ENCODE measurements at places on chromosomes 2 and 18.

- no peak for DNase-seq
Observed at GRCh38 chr18:57447154-57447621, 12.0 kb downstream of the ONECUT2 start.

GRCh38 chr18:49933530-49934128 lies 120.3 kb upstream of the ACAA2 start:
- DNase-seq: no peak

GRCh38 chr18:56900195-56901094 lies 246.4 kb upstream of the BOD1L2 start:
- no peak for DNase-seq

- no peak for DNase-seq
Observed at GRCh38 chr2:79799729-79800128, 286.9 kb downstream of the CTNNA2 start.

DNA sequence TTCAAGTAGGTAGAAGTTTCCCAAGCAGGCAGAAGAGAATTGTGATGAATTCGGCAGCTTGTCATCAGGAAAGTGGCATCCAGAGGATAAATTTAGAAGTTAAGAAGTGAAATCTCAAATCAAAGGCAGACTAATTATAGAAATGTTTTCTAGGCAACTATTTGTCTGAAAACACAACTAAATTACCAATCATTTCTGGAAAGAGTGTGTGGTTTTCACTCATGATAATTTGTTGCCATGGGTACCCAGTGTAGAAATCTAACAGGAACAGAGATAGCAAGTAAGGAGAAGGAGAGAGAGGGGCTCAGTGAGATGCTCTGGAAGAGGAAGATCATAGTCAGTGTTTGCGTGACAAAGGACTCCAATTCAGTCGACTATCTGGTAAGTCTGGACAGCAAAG lies 208.1 kb downstream of the NCKAP5 start:
- DNase-seq: no peak

GRCh38 chr18:58638441-58638840 lies 9.6 kb upstream of the ALPK2 start:
- DNase-seq: no peak

DNA sequence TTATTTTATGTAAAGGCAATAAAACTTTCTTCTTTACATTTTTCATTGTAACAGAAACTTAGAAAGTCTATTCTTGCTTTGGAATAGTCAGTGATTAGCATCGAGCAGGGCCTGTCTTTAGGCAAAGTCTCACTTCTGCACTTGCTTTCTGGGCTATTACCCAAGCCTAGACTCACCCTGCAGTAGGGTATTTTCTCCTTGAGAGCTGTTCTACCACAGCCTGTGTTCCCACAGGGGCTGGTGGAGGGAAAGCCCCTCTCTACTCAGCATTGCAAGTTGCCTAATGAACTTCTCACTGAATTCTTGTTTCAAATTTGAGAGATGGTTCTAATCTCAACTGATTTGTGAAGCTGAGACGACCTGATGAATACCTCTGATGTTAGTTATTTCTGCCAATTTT lies 111.7 kb upstream of the KLHL14 start:
- DNase-seq: peak; percentile 7

- no peak for DNase-seq
Observed at GRCh38 chr2:142944264-142944663, 66.8 kb downstream of the KYNU start.

DNA sequence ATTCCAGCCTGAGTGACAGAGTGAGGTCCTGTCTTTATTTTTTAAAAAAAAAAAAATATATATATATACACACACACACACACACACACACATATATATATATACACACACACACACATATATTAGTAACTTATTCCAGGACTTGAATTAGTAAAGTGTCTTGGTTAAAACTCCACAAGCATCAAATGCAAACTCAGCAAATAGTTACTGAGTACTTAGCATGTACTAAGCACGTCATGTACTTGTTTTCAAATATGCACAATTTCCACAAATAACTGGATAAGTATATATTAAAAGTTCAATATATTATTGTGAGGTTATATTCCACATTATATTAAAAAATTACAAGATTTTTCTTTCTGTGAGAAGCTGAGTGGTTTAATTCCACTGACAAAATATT lies 304.7 kb downstream of the ZEB2 start:
- no peak for DNase-seq

DNA sequence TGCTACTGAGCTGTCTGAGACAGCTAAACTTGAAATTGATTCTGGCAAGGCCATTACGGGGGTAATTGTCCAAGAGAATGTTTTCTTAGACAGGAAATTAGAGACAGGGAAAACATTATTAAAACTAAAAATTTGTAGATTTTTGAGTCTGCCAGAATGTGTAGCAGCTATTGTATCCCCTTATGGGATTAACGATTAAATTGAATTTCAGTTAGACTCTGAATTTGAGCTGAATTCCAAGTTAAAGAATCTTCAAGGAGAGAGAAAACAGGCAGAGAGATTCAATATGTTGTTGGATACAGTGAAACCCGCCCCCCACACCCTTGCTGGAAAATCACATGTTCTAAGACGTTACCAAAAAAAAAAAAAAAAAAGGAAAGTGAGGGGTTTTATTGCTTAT lies 32.7 kb upstream of the CCDC68 start:
- no peak for DNase-seq

GRCh38 chr18:56639104-56639381 lies 651 bp upstream of the TXNL1 start:
- no peak for DNase-seq

GRCh38 chr18:56511996-56512395 lies 126.4 kb downstream of the TXNL1 start:
- no peak for DNase-seq

DNA sequence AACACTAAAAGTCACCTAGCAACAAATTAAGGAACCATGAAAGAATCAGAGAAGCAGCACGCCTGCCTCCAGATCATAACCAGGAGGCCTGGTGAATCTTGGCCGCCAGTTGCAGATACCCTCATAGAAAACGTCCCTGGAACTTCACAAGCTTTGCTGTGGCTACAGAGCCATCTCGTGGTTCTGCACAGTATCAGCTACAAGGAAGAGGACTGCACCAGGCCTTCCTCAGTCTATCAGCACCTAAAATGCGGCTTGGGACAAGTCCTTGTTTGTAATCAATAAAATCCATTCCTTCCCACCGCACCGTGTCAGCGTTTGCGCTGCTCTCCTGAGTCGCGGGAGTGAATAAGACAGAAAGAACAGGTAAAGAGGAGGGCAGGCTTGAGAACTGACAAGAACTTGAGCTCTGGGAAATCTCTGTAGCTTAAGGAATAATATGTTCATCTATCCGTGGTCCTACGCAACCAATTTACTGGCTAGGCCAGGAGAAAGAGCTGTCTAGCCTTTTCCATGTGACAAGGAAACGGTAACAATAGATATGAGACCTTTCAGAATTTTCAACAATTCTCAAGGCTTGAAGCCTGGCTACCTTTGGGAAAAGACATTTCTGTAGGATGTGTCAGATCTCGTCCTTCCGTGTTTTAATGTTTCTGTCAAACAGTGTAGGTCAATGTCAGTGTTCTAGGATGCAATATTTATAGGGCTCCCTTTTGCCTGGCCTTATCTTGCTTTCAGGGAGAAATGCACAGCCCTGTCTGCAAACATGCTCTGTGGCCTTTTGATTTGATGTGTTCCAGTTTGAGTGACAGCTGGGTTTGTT lies 128.5 kb upstream of the RAB12 start:
- DNase-seq: no peak

- no peak for DNase-seq
Observed at GRCh38 chr2:149860276-149860921, 272.8 kb upstream of the MMADHC start.

DNA sequence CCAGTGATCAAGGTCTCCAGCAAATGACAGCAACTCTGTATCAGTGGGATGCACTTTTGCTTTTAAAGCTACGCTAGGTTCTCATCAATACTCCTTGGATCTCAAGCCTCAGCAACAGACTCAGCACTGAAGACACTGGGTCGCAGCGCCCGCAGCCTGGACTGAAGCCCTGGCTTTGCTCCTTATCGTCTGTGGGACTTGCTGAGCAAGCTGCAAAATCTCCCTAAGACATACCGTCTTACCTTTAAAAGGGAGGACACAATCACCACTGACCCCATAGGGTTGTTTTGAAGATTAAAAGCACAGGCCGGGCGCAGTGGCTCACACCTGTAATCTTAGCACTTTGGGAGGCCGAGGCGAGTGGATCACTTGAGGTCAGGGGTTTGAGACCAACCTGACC lies 8.1 kb downstream of the CYB5A start:
- no peak for DNase-seq

DNA sequence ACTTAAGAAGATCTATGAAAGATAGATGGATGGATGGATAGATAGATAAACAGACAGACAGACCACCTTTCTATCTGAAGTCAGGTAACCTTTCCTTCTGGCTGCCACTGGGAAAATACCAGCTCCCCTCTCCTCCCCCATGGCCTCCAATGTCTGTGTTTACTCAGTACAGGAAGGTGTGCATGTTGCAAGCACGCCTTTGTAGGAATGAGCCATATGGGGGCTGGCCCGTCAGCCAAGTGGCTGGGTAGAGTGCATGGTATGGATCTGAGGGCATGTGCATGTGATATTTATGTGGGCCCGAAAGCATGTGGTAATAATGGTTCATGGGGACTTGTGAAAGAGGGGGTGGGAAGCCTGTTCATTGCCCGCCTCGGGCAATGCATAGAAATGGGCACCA lies 109.2 kb upstream of the FZD7 start:
- DNase-seq: no peak

- DNase-seq: no peak
Observed at GRCh38 chr18:34001376-34001775, 223.3 kb downstream of the NOL4 start.

GRCh38 chr2:63661076-63661475 lies 72.3 kb downstream of the MDH1 start:
- no peak for DNase-seq

GRCh38 chr2:240502430-240503121 lies 55.2 kb downstream of the ANKMY1 start:
- no peak for DNase-seq

DNA sequence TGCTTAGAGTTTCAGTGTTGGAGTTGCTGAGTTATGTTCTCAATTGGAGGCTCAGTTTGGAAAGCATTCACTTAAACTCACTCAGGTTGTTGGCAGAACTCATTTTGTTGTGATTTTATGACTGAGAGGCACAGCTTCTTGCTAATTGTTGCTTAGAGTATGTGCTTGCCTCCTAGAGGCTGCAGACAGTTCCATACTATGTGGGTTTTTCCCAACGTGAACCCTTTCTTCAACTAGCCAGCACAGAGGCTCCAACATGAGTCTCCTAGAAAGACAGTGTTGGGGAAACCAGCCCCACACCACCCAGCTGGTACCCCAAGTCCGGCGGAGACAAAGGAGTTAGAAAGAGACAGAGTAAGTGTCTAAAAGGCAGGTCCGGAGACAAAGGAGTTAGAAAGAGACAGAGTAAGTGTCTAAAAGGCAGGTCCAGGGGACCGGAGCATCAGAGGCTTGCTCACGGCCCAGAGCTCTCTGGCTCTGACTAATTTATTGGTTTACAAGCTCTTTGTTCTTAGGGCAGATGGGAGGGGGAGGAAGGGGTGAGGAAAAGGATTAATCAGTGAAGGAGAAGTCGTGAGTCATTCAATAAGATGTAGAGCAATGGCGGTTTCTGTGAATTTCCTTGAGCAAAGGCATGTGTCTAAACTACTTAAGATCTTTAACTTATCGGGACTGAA lies 999.7 kb upstream of the LRRTM1 start:
- no peak for DNase-seq

GRCh38 chr2:7886666-7887065 lies 795.2 kb upstream of the ID2 start:
- no peak for DNase-seq

GRCh38 chr2:239402666-239403065 lies 1.8 kb upstream of the HDAC4 start:
- DNase-seq: no peak

- no peak for DNase-seq
Observed at GRCh38 chr2:182463760-182464159, 36.9 kb upstream of the PDE1A start.

GRCh38 chr18:33536904-33537303 lies 41.1 kb upstream of the ASXL3 start:
- DNase-seq: no peak

- no peak for DNase-seq
Observed at GRCh38 chr2:200968162-200968561, 4.7 kb upstream of the ORC2 start.

- no peak for DNase-seq
Observed at GRCh38 chr2:221655300-221655699, 83.2 kb upstream of the EPHA4 start.

- DNase-seq: no peak
Observed at GRCh38 chr2:57313678-57314077, 732.9 kb upstream of the VRK2 start.

DNA sequence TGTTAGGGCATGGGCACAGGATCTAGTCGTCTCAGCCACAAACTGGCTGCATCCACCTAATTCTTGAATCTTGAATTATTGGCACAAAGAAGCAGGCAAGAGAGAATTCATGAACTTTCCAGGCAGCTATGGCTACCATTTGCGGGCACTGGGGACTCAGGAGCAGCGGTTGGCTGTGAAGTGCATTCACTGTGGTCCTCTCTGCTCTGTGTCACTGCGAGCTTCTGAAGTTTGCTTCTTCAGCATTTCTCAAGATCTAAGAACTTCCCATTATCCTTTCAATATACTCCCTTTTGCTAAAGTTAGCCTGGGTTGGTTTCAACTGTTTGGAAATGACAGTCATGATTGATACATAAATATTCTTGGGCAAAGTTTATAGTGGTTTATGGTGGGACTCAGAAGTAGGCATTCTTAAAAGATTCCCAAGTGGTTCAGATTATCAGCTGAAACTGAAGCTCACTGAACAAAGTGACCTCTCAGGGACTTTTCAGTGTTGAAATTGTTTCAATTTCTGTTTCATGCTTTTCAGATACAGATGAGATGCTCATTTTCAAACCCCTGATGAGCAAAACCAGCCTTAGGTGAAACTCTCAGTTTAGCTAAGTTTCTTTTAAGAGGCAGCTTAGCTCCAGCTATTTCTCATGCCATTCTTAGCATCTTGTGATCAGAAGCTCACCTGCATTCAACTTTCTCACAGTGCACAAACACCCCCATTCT lies 1258.3 kb upstream of the GYPC start:
- DNase-seq: no peak

DNA sequence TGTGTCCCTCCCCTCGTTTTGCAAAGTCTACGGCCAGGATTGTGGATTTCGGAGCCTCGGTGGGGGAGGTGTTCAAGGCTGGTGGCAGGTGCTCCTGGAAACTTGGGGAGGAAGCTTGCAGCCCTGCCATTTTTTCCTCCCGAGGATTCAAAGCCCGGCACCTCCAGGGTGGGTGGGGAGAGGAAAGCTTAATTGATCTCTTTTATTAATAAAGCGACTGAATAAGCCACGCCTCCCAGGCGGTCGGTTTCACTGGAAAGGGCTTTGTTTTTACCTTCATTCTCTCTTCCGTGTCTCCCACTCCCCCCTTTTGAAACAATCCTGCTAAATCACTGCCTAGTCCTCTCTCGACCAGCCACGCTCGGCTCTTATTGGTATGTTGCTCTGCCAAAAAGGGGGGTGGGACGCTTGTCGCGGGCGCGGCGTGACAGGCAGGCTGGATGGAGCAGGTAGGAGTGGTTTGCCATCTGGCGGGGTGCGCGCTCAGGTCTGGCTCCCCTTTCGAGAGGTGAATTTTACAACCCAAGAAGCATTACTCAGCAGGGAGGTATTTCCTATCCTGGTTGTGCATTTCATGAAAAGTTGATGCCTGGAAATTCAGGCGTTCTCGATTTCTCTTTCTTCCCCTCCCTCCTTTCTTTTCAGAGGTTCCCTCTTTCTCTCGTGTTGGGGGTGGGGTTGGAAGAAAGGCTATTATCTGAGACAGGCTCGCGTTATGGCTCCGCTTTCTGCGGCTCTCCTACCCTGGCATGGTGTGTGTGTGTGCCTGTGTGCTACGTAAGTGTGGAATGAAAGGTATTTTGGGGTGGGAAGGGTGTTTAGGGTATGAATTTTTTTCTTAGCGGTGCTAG lies 1.4 kb downstream of the NEDD4L start:
- peak; percentile 47 for DNase-seq

All from stimulated activated naive CD8-positive, alpha-beta T cell treated with anti-CD3 and anti-CD28 coated beads, Interleukin-15, Interleukin-2, amounts not matched to agents 100 U/mL and 50 U/mL, for 24 hours (primary cell).